Cerebellar nuclear complex (tissue), 1 donor: ENCODE measurements at places on chromosomes 13 and 19.

- no peak for DNase-seq
Measured at GRCh38 chr19:32349724-32350470, 4.5 kb downstream of the ZNF507 start.

DNA sequence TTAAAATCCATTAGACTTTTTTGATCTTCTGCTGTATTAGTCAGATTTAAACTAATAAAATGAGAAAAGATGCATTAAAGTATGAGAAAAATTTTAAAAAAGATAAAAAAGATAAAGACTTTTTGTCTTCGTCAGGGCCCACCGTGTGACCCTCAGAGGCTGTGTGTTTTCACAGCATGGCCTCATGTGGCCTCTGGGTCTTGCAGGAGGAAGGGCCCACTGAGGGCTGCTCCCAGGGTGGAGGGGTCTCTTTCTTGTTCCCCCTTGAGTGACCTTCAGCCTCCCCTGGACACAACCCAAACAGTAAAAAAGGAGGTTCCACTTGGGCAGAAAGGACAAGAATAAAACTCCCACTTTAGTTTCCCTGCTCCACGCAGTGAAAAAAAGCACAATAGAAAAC lies 57.1 kb upstream of the RANBP3 start:
- DNase-seq, result no peak

- peak; percentile 7 for DNase-seq
Measured at GRCh38 chr13:101785858-101786257, 333.4 kb downstream of the ITGBL1 start.

DNA sequence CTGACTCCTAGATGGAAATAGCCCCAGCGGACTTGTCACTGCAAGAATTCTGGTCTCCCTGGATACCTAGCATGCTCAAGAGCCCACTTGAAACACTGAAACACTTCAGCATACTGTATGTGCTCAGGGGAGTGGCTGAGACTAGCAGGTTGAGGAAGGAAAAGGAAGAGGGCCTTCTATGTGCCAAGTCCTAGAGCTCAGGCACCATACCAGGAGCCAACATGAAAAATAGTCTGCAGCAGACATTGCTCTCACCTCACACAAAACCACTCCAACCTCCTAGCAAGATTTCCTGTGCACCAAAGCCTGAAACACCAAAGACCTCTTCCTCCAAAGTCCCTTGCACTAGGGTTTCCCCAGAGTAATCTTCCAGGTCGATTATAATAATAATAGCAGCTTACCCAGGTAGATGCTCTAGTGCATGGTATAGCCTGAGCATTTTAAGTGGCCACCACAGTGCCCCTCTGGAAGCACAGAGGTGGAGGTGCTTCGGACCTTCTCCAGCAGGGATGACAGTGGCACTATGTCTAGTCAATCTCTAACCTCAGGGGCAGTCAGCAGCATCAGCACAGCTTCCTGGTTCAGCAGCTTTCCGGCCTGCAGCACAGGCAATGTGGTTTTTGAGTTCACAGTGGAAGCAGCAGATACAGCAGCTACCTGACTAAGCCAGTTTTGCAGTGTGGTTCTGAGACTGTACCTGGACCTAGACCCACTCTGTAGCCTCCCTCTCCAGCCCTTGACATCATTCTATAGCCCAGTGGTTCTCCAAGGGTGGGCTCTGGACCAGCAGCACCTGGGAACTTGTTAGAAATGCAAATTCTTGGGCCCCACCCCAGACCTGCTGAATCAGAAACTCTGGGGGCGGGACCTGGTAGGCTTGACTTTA lies 45.6 kb upstream of the UBE2L5 start:
- DNase-seq, result no peak

- no peak for DNase-seq
Measured at GRCh38 chr13:44159633-44160279, 213.9 kb upstream of the SERP2 start.

DNA sequence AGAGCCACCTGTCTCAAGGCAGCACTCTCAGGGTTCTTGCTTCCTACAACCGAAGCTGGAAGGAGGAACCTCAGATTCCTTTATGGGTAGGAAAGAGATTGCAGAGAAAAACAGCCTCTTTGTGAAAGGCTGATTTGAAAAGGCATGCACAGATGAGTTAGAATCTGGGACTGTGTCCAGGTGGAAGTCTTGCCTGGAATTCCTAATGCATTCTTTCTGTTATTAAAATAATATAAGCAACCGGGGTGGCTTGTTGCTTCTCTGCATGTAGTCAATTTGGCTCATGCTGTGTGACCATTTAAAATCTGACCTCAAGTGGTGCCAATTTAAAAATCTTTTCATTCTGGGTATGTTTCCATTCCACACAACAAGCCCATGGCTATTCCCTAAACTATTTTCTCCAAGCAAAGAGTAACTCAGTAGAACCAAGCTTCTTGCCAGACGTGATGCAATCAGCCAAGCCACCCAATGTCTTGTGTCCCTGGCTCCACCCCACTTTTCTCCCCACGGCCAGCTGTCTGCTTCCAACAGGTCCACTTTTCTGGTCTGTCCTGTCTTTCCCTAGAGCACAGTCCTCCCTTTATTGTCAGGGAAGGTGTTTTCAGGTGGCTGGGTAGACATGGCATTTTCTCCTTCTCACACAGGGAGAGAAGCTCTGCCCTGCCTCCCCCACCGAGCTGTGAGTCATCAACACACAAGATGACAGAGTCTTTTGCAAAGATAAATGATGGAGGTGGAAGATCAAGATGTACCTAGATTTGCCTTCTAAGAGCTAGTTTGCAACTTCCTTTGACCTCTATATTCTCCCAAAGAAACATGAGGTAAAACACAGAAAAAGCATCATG lies 394.3 kb downstream of the FOXO1 start:
- DNase-seq, result no peak

DNA sequence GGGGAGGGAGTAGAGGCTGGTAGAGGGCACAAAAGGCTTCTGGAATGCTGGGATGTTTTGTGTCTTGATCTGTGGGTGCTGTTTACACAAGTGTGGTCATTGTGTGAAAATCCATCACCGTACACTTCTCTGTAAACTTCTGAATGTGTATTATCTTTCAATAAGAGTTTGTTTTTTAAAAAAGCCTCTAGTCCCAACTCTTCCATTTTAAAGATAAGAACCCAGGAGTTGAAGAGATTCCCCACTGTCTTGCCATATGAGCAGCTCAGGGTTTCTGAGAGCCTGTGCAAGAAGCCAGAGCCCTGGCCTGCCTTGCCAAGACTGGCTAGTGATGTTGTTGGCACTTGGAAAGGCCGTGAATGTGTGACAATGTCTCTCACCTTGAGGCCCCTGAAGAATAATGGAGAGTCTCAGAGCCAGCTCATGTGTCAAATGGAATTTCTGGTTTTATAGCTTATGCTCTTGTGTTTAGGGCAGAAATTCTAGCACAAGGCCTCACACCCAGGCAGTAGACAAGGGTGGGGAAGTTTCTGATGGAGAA lies 57.5 kb upstream of the NPAS1 start:
- DNase-seq, result no peak

DNA sequence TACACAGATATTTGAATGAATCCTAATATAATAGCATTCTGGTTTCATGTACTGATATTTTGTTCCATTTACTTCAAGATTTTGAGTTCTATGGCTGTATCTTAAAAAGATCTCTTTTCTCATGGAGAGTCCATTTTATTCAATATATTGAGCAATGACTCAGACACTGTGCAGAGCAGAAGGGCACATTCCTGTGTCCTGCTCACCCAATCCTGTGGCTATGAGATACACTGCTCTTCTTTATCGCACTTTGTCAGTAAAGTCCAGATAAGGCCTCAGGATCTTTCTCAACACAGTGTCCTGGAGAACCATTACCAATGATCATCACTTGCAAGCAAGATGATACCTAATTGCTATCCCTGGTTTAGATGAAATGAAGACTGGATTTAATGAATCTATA lies 155.0 kb downstream of the CYSLTR2 start:
- DNase-seq, result no peak

- no peak for DNase-seq
Measured at GRCh38 chr13:99959540-99960230, 11.9 kb downstream of the ZIC5 start.

GRCh38 chr19:4189641-4190040 lies 7.2 kb downstream of the ANKRD24 start:
- DNase-seq, result no peak

GRCh38 chr19:1734321-1734966 lies 18.9 kb upstream of the ONECUT3 start:
- DNase-seq, result no peak

DNA sequence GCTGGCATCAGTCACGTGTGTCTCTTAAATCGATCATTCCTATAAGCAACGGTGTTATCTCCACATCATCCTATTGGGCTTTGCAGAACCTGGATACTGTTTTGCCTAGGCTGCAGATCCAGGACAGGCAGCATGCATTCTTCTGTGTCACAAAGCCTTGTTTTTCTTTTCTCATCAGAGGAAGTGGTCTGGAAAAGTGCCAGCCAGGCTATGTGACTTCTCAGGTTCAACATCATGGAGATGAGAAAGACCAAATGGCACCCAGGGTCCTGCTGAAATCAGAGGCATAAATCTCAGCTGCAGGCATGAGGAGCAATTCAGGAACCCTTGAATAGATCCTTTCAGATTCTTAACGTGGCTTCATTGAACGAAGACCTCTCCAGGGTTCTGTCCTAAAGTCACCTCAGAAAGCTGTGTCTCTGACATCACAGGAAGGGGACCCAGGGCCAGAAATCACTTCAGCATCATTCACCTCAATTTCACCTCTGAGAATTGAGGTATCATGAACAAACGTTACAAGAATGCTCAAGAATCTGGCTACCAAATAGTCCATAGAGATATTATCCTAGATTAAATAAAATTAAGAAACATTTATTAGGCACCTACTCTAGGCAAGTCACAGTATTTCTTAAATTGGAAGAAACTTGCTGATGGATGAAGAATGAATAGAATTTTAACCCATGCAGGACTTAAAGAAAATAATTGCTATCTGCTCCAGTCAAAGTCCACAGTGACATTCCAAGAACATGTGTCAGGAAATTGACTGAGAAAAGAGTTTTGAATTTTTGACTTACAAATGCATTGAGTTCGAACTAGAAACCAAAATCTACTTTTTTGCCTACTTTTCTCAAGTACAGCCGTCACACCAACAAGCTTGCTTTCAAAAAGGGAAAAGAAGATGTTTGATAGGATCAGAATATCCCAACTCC lies 124.1 kb downstream of the COG6 start:
- DNase-seq, result no peak

DNA sequence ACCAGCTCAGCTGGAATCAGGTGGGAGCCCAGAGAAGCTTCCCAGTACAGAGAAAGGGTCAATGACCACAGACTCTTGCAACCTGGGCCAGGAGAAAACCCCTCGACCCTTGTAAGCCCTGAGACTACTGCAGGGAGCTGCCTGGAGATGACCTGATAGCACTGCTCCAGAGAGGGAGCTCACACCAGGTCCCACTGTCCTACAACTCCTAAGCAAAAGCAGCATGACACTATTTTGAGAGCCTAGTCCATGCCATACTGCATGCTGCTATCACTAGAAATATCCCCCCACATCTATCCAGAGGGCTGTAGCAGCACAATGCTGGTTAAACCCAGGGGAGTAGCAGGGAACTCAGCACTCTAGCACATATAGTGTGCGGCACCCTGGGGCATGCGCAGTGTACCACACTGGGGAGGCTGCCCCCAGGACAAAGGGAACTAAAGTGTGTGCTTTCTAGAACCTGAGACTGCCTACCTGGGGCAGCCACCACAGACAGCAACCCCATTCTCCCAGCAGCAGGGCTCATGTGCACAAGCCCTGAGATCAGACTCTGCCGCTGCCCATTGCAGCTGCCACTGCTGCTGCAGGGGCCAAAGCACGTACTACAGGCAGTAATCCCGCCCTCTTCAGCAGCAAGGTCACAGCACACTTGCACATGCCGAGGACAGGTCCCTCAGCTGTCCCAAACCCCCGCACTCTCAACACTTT lies 27.1 kb upstream of the N4BP2L1 start:
- DNase-seq, result no peak

- no peak for DNase-seq
Measured at GRCh38 chr13:31172535-31172934, 10.8 kb upstream of the HSPH1 start.

GRCh38 chr13:74979703-74980102 lies 502.3 kb downstream of the TBC1D4 start:
- DNase-seq, result no peak
